Fibroblast of skin of abdomen (primary cell): ENCODE measurements at places on chromosomes 12 and 14.

- DNase-seq, result no peak
Observed at GRCh38 chr12:69278814-69279782, 39.7 kb downstream of the CPSF6 start.

- no peak for DNase-seq
Observed at GRCh38 chr14:77058117-77058516, 29.6 kb upstream of the IRF2BPL start.

- DNase-seq, result no peak
Observed at GRCh38 chr12:53829130-53829819, 77.5 kb upstream of the CISTR start.

GRCh38 chr12:95073698-95074520 lies 491 bp upstream of the NR2C1 start:
- no peak for DNase-seq

- no peak for DNase-seq
Observed at GRCh38 chr12:68374307-68374982, 42.3 kb upstream of the MDM1 start.

GRCh38 chr14:64349741-64350490 lies 38.2 kb upstream of the MTHFD1 start:
- DNase-seq, result no peak
